ENCODE measurements at places on chromosomes 2 and 18.

- no peak for DNase-seq
Measured at GRCh38 chr2:152380261-152381055, 45.5 kb downstream of the FMNL2 start.

GRCh38 chr2:119228964-119229363, 5.3 kb downstream of the STEAP3 start:
- no peak for DNase-seq

- peak; percentile 64 for DNase-seq
Measured at GRCh38 chr2:28610583-28611201, 114.8 kb downstream of the PLB1 start.

DNA sequence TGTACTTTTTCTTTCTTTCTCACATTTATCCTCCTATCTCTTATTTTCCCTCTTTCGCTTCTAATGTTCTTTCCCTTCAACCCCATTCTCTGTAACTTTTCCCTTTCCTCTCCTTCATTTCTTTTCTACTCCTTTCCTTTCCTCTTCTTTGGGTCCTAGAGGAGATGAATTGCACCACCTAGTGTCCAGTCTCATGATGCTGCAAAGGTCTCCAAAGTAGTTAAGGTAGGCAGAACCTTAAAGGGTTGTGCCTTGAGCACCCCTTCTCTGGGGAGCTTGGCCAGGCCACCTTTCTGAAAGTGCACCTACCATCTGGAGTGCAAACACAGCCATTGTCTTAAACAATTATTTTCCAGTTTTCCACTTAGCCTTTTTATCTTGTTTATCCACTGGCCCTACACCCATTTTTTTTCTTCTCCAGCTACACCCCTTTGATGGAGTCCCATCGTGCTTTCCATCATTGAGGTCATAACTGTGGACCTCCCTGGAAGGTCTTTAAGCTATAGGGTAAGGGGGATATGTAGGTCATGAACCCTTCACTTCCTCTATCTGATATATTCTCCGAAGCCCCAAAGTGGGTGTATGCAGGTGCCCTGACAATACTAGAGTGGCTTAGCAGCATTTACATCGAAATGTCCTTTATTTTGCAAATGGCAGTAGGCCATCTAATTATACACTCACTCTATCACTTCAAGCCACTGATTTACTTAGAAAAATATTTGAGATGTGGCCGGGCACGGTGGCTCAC, 155.9 kb downstream of the ESCO1 start:
- DNase-seq: no peak

GRCh38 chr2:148928395-148928794, 53.4 kb downstream of the KIF5C start:
- DNase-seq: no peak

GRCh38 chr2:29763371-29763770, 158.0 kb downstream of the ALK start:
- DNase-seq: no peak

DNA sequence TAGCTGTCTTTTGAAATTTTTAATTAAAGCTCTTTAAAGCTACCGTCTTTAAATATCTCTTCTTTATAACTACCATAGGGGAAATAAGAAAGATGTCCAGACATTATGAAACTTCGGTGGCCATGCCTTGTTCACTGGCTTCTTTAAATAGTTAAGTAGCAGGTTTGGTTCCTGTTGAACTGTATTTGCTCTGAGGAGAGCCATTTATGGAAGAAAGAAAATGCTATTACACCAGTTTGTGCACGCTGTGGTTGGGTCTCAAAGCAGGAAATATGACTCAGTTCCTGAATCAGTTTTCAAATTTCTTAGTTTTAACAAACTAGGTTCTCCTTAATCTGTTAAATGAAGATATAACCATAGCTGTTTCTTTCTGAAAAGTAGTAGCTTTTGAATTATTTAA, 12.2 kb downstream of the ARPC2 start:
- DNase-seq: peak; percentile 56

DNA sequence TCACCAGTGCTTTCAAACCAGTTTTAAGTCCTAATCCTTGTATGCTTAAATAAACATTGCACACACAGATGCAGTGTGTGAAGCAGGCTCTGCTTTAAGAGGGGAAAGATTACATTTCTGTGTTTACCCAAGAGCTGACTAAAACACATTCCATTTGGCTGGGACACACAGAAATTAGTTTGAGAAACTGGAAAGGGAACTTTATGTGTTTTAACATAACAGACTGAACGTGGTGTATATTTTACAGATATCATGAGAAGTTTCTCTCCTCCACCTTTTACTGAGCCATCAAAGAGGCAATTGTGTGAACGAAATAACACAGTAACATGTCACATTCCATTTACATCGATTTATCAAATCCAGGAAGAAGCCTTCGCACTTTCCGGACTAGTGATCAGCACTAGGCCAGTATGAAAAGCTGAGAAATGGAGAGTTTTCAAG, 121.8 kb downstream of the MAIP1 start:
- DNase-seq: no peak

- DNase-seq: no peak
Measured at GRCh38 chr2:178723786-178724346, 83.4 kb downstream of the TTN start.

DNA sequence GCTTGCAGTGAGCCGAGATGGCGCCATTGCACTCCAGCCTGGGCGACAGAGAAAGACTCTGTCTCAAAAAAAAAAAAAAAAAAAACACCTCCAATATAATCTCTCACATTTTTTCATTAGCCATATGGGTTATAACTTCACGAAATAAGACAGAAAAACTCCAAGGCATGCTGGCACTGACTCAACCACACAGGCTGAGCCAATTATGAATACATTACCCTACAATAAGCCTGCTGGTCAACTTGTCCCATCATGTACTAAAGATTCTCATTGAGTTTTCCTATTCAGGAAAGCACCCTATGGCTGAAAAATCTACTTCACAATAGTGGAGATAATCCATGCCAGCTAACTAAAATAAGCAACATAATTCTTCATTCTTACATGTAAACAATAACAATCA, 12.8 kb upstream of the MAP3K20 start:
- DNase-seq: no peak

- DNase-seq: no peak
Measured at GRCh38 chr2:42722320-42723190, 41.4 kb downstream of the OXER1 start.

DNA sequence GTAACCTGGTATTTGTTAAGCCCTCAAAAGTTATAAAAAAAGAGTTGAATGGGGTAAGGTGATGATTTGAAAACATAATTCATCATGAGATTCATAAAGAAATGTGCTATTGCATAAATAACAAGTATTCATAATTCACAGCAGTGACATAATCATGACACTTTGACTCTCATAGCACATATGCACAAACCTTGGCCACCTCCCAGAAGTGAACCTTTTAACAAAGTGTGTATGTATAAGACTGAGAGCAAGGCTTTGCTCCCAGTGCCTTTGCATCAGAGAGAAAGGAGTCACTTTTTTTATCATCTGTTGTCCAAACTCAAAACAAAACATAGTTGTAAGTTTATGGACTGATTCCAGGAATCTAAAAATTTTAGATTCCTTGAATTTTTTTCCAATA, 15.0 kb upstream of the HTR2B start:
- no peak for DNase-seq

GRCh38 chr2:72292433-72292832, 144.8 kb upstream of the CYP26B1 start:
- no peak for DNase-seq

DNA sequence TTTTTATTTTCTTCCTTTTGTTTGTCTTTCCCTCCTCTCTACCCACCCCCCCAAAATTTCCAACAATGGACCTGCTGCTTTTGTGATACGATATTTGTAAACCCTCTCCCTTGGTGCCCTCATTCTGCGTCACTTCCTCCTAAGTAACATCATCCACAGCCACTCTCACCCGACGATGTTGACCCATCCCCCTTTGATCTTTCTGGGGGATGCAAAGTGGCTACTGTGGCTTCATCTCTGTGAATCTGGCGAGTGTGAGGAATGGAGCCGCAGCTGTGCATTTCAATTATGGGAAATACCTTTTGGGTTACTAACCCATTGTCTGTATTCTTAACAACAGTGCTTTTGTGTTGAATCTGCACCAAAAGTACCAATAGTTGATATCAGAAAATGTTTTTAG, 19.4 kb downstream of the ANTXR1 start:
- DNase-seq: no peak

DNA sequence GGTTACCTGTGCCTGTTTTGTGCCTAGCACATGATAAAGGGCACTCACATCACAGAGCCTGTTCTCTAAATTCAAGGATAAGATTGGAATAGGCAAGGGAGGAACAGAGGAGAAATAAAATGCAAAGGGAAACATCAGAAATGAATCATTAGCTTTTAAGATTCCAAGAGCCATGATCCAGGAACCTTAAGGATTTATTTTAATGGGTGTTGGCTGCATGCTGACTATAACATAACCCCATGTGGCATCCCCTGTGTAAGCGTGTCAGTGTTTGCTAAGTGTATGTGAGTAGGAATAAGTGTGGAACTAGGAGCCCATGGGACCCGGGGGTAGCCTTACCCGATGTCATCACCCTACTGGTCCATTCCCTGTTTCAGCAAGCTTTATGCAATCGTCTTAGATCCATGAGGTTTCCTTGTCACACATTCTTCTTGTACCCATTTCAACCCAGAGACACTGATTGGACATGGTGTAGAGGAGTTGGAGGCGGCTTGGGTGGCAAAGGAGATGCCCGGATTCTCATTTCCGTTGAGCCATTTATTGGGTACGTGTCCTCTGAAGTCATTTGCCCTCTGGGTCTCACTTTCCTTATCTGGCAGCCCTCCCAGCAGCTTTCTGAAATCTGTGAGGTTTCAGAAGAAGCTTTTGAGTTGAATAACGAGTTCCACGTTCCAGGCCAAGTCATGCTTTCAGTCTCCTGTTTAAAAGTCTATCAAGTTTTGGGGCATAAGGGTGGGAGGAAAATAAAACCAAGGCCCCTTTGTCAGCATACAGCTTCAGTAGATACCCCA, 117.0 kb downstream of the MGAT5 start:
- no peak for DNase-seq

- no peak for DNase-seq
Measured at GRCh38 chr2:67323209-67323991, 73.7 kb upstream of the ETAA1 start.

GRCh38 chr2:191645434-191646162, 32.3 kb upstream of the NABP1 start:
- DNase-seq: no peak

- DNase-seq: no peak
Measured at GRCh38 chr2:104685591-104685990, 168.3 kb upstream of the POU3F3 start.

GRCh38 chr2:147442816-147443215, 402.0 kb upstream of the ACVR2A start:
- no peak for DNase-seq

DNA sequence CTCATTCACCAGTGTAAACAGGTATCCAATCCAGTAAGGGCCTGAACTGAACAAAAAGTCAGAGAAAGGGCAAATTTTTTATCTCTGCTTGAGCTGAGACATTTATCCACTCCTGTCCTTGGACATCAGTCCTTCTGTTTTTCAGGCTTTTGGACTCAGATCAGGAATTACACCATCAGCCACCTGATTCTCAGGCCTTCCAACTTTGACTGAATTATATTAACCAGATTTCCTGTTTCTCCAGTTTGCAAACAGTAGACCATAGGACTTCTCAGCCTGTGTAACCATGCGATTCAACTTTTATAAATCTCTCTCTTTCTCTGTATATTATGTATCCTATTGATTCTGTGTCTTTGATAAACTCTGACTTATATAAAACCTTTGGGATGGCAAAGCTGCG, 289.3 kb upstream of the CDH2 start:
- no peak for DNase-seq

DNA sequence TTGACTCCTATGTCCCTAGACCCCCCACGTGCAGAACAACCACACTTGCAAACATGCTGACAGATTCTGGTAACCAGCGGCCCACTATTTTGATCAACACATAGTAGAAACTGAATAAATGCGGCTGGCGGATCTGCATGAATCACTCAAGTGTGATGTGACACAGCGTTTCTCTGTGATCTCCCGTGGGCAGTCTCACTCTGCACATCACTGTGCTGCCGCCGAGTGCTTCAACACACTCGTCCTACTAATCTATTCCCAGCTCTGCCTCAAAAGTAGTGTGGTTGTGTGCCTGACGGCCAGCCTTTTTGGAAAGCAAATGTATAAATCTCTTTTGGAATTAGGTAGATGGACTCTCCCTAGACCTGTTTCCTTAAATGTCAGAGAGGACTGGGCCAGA, 37.3 kb upstream of the TMEM182 start:
- no peak for DNase-seq

GRCh38 chr2:239788576-239789098, 236.5 kb downstream of the NDUFA10 start:
- no peak for DNase-seq

- DNase-seq: no peak
Measured at GRCh38 chr2:174024524-174025270, 59.5 kb upstream of the SP3 start.

DNA sequence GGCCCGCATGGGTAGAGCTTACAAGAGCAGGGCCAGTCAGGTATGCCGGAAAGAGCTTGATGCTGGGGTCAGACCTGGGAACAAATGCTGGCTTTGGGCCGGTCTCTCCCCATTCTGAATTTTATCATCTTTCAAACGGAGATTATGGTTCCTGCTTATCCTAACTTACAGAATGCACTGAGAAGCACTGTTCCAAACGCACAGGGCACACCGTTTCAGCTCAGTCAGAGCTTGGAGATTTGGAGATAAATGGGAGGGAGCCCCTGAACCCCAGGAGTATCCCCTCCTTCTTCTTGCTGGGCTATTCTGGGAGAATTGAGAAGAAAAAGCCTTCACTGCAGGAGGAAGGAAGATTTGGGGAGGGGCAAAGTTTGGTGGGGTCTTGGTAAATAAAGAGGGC, 169.4 kb downstream of the DDX1 start:
- DNase-seq: no peak

DNA sequence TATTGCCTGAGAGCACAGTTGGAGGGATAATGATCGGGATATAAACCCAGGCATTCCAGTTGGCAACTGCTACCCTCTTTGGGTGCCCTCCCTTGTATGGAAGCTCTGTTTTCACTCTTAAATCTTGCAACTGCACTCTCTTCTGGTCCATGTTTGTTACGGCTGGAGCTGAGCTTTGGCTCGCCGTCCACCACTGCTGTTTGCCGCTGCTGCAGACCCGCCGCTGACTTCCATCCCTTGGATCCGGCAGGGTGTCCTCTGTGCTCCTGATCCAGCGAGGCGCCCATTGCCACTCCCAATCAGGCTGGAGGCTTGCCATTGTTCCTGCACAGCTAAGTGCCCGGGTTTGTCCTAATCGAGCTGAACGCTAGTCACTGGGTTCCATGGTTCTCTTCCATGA, 60.7 kb downstream of the HAUS1 start:
- no peak for DNase-seq

DNA sequence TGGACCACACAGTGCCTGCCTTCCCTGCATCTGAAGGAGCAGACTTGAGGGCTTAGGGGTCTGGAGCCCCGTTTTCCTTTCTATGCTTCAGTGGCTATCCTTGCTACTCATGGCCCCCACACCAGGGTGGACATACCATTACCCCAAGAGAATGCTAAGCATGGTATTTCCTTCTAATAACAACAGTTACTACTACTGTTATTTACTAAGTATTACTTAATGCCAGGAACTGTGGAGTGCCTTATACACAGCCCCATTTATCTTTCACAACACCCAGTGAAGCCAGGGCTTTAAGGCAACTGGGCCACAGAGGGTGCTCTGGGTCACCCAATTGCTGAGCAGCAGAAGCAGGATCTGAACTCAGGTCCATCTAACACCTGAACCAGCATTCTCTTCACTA, 5.8 kb upstream of the PAX8 start:
- DNase-seq: no peak
